ENCODE measurements at places on chromosomes 12 and 14.

DNA sequence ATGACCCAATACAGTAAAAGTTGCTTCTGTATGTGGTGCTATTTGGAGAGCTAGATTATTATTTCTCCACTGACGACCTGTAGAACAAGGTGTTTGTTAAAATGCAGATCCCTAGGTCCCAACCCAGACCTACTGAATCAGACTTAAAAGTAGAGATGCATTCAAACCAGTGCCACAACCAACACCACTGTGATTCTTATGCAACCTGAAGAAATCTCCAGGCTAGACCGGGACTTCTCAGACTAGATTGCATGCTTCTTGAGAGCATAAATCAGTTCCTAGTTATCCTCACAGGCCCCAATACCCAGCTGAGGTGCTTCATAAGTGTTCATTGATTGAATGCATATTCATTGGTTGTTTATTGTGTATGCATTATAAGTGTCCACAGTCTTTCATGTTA is 78.2 kb downstream of the SPTSSA start:
- DNase-seq = no peak

DNA sequence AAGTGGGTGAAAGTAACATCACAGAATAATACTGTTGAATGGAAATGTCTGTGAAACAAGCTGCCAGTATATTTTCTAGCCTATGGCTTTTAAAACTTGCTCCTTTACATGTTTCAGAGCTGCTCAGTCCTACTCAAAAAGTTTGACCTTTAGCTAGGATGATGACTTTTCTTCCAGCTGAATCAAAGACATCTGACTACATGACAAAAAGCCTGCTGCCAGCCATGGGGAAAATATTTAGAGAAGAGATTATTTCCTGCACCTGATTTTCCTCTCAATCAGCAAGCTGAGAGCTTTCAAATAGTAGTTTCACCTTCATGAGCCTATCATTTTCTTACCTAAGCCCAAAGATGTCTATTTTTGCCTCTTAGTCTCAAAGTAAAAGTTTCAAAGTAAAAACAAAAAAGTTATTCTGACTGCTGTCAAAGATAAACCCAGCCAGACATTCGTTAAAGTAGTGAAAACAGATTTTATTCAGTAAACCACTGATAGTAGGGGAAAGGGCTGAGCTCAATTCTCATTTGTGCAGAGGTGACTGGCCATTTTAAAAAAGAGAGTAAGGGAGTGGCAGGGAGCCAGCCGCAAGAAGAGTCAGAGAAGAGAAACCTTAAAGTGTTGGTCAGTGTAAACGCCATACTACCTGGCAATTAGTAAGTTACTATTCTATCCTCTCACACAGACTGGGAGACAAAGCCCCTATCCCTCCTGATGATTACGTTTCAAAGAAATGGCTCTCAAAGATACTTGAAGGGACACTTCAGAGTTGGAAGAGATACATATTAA is 2.2 kb downstream of the ATP6V1D start:
- no peak for DNase-seq

DNA sequence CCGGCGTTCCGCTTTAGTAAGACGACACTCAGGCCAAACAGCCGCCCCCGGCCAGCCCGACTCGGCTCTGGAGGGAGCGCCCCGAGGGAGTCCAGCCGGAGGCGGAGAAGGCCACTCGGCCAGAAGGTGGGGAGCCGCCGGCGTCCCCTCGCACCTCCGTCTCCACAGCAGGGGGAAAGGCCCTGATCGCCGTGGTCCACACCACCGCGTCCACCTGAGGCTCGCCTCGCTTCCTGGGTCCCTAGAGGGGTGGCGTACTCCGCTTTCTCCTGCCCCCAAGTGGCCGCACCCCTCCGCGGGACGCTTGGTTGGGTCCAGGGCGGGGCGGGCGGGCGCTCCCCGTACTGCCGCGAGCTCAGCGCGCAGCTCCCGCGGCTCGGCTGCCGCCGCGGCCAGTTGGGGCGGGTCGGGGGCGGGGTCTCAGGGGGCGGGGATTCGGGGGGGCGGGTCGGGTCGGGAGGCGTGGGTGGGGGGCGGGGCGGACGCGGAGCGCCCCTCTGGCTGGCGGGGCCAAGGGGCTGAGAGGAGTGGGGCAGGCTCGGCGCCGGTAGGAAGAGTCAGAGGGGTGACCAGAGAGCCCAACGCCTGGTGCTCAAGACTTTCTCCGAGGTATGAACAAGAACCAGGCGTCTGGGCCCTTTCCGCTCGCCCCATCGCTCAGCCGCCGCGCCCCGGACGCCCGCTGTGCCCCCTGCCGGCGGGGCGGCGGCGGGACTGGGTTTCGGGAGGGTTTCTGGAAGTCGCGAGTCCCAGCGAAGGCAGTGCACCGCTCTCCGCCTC is at the start of gene FRMD6:
Gene FRMD6 (plus strand): TSS at position 523 of the 780 bp plus-strand sequence. CDS start 37,927 bp downstream, outside the sequence.
- DNase-seq = peak; percentile 82

- no peak for DNase-seq
These were observed 67.7 kb downstream of the BCL2L14 start for GRCh38 chr12:12138203-12139154.

DNA sequence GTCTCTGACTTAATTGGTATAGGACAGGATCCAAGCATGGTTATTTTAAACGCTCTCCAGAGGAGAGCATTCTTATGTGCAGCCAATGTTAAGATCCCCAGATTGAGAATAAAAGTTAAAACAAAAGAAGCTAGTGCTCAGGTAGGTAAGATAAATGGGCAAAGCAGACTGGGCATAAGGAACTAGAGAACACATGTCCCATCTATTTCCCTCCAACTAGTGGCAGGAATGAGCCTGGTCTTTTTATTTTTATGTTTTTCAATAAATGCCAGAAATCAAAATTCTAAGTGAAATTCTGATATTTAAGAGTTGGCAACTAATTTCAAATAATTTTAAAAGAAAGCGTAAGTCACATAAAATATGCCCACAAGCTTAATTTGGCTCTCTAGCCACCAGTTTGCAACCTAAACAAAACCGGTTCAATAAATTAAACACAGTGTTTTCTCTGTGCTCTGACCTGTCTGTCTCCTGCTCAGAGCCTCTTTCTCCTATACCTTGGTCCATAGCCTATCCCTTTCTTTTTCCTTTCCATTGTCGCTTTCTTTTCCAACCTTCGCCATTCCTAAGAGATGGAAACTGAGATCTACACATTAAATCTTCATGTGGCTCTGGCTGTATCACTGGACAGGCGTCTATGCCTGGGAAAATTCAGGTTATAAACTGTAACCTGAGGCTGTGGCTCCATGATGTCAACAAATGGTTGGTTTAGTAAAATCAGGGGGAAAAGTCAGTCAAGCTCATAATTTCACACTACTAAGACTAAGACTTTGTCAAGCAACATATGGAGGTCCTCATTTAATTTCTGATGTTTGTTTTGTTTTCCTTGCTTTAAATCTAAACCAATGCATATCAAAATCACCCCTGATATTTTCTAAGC is 5.5 kb downstream of the SLC38A1 start:
- DNase-seq = no peak

DNA sequence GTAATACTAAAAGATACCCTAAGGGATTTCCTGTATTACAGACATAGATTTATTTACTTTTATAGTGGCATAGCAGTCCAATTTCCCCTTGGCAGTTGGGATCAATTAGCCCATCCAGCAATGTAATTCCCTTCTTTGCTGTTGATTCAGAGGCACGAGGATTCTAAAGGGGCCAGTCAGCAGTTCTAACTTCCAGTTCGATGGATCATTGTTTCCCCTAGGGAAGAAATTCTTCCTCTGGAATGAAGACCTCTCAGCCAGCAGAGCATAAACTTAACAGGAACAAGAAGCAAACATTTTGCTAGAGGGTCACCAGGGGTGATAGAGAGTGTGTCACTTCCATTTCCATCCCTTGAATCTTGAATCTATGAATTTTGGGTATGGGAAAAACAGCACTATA is 395.7 kb upstream of the NOVA1 start:
- no peak for DNase-seq

DNA sequence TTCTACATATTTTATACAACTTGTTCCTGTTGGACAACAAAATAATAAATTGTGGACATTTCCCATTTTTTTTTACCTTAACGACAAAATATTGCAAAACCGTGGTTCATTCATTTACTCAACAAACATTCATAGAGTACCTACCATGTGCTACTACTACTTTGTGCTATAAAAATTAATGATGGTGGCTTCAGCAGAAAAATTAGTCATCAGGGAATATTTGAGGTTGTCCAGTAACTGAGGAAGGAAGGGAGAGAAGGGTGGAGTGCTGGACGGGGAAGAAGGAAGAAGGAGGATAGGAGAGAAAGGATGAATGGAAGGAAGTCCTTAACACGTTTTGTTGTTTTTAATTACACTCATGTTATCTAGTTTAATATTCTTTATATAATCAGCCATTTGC is 53.7 kb downstream of the PPFIBP1 start:
- no peak for DNase-seq

GRCh38 chr14:85520581-85520980 is 9.4 kb upstream of the FLRT2 start:
- DNase-seq = no peak

GRCh38 chr14:68787092-68787992 is 5.5 kb downstream of the ZFP36L1 start:
- DNase-seq = no peak

- DNase-seq = peak; percentile 27
These were observed 53.7 kb downstream of the TMTC2 start for GRCh38 chr12:82740129-82741000.

DNA sequence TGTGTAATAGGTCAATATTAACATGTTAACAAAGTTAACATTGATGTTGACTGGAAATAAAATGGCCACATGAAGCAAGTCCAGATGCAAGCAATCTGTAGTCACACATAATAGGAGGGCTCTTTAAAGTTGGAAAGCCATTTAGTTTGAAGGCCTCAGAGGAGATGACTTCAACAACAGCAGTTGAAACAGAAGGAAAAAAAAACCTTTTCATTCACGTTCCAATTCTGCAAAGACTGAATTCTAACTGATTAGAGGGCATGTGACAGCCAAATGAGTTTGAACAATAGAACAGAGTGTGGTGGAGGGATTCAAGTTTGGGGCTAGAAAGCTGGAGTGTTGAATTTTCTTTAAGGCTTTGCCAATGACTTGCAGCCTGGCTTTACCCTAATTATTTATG is 41.5 kb upstream of the DAAM1 start:
- no peak for DNase-seq

GRCh38 chr12:59486827-59487226 is 109.0 kb upstream of the SLC16A7 start:
- DNase-seq = no peak

DNA sequence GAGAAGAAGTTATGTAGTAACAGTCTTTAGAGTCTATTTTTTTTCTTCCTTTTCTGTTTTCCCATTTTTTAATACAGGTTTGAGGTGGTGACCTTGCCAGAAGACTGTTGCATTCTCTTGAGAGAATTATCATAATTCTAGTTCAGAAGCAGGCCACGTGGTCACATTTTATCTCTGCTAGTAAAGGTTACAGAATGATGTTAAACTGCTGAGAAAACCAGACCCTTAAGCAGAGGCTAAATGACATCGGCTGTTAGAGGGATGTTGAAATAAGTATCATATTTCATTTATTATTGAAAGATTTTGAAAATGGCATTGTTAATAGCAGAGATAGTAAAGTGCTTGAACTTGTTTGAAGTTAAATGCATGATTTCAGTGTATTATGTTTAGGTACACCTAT is 49.2 kb downstream of the BRMS1L start:
- no peak for DNase-seq

DNA sequence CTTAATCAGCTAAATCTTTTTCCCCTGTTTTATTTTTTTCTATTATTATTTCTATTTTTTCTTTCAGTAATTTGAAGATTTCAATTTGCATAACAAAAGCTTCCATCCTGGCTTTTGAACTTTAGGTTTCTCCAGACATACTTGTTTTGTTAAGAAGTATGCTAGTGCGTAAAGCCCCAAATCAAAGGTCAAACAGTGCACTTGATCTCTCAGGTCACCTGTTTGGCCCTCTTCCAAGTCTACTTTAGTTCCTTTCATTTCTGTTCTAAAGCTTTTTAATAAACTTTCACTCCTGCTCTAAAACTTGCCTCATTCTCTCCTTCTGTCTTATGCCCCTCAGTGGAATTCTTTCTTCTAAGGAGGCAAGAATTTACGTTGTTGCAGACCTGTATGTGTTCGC is 54.6 kb upstream of the ATXN7L3B start:
- DNase-seq = no peak

GRCh38 chr12:18402872-18403611 is 141.7 kb downstream of the PIK3C2G start:
- DNase-seq = no peak

DNA sequence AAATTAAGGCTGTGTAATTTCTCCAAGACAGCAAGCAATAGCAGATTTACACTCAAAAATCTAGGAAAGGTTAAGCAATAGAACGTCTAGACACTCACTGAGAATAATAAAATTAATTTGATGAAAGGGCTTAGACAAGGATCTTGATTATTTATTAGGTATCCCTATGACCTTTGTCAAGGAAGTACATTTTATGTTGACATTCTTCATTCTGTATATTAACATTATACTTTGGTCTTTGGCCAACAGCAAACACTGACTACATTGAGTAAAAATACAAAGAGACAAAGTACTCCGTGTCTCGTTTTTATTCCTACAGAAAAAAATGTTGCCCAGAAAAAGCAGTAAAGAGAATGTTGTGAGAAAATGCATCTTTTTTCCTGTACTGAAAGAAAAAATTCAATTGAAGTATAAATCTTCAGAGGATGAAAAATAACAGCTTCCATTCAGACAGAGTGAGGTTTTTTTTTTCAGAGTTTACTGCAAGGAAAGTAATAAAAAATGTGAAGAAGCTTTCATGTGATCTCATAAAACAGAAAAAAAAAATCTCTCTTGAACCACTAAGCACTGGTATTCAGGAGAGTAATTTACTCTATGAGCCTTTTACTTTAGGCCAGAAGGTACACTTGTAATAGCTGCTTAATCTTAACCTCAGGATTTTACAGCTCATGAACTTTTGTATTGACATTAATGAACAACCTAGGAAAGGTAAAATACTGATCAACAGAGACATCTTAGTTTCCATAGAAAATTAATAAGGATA is 605.0 kb downstream of the FSCB start:
- no peak for DNase-seq

GRCh38 chr14:91947475-91948184 is at the start of gene FBLN5:
TSS of gene FBLN5 (minus strand) at chr14:91947694. CDS start at chr14:91947229, 465 bp downstream.
- peak; percentile 92 for DNase-seq

- DNase-seq = no peak
These were observed 38.4 kb downstream of the PRPF40B start for GRCh38 chr12:49661746-49662145.

- peak; percentile 44 for DNase-seq
These were observed 269.7 kb downstream of the TTC6 start for GRCh38 chr14:37864861-37865718.

- DNase-seq = no peak
These were observed at the start of gene CISTR for GRCh38 chr12:53751336-53752191. TSS of gene CISTR (minus strand) at chr12:53751979.

DNA sequence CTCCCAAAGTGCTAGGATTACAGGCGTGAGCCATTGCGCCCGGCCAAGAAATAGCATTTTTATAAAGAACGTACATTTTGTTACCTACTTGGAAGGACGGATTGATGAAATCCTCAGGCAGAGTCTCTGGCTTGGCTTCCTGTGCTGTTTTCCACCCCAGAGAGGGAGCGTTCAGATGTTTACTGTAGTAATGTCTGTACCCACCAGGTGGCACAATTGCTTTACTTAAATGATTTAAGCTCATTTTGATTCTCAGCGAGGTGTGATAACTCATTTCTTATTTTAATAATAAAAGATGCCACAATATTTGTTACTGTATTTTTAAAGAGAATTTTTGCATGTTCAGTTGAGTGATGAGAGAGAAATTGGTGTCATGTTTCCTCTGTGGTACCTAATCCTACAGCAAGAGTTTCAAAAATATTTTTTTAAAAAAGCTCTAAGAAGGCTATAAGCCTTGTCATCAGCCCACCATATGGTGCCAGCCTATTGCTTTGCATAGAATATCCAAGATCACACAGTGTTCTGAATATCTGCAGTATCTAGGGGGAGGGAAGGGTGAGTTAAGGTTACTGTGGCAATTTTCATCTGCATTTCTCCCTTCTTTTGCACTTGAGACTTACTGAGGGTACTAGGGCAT is 82.6 kb upstream of the TRAF3 start:
- peak; percentile 35 for DNase-seq

Data from fibroblast of skin of left biceps (primary cell).